Left ventricle myocardium superior (tissue), 1 donor: ENCODE measurements at places on chromosomes 5 and 9.

DNA sequence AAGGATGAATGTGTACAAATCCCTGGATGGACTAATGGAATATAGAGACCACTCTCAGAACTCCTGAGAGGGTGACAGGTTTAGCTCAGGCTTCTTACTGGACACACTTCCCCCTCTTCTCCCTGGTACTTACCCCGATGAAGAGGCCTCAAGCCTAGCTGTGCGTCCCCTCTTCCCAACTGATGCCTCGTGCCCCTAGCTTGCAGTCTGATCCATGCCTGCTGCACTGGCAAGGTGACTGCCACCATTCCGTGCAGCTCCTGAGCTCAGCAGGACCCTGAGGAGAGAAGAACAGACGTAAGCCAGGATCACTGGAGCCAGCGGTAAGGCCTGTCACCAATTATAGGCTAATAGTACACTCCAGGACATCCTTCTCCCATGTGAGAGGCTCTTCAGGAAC lies 5.5 kb upstream of the STOML2 start:
- no peak for DNase-seq

GRCh38 chr5:6397536-6398269 lies 19.4 kb upstream of the MED10 start:
- DNase-seq, result no peak

DNA sequence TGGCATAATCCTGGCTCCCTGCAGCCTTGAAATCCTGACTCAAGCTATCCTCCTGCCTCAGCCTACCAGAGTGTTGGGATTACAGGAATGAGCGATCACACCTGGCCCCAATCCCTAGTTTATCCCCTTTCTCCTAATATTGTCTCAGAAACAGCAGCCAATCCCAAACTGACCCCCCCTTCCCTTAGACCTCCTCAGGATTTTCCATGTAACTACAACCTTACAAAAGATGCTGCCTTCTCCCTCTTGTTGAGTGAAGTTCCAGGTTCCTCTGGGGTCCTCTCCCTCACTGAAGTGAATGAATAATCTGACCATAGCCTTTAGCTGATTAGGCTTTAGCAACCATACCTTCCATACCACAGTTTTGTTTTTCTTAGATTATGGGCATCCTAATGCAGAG lies 25.9 kb upstream of the MSANTD3 start:
- DNase-seq, result no peak

DNA sequence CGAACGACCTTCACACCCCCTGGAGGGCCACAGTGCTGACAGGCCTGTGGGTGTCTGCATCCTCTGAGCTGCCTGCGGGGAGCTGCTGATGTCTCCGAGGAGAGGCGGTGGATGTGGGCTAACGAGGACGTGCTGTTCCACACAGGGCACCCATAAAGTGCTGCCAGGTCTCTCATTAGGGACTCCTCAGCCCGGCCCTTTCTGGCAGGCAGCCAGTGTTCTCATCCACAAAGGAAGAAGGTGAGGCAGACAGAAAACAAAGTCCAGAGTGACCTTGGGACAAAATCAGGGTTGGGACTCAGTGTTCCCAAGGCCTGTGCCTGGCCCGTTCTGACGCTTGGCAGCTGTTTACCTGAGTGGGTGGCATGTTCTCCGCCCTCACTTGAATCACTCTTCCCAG lies 29.3 kb downstream of the CARTPT start:
- DNase-seq, result peak; percentile 76

- no peak for DNase-seq
Observed at GRCh38 chr5:44565902-44566301, 176.7 kb upstream of the FGF10 start.

DNA sequence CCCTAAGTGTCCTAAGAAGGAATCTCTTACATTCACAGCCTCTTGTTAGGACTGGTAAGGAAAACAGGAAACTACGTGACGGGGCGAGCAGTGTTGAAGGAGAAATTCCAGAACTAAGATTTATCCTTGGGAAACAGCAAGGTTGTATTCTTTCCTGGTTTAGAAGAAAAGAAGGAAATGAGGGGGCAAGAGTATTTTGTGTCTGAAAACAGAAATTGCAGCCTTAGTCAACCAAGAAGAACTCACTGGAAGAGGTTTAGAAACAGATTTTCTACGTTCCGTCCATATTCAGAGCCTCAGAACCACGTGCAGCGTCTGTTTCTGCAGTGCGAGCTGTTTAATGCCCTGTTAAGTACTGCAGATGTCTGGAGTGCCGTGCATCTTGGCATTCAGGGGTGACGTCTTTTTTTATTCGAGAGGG lies 75.2 kb downstream of the GOLPH3 start:
- DNase-seq, result no peak

DNA sequence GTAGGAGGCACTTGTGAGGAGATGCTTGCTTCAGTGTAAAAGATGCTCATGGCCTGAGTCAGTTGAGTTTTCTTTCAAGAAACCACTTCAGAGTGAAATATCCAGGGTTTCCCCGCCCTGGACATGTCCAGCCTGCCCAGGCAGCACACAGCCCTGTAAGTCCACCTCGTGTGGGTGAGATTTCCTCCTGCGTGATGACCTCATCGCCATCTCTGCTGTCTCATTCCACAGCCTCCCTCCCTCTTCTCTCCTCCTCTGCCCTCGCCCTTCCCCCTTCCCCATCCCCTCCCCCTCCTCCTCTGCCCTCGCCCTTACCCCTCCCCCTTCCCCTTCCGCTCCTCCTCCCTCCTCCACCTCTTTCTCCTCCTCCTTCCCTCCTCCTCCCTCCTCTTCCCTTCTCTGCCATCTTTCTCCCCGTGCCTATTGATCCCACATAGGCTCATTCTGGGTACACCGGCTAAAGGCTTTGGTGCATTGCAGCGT lies 34.0 kb upstream of the NCS1 start:
- DNase-seq, result peak; percentile 47

GRCh38 chr5:174688441-174689354 lies 35.7 kb upstream of the MSX2 start:
- no peak for DNase-seq

DNA sequence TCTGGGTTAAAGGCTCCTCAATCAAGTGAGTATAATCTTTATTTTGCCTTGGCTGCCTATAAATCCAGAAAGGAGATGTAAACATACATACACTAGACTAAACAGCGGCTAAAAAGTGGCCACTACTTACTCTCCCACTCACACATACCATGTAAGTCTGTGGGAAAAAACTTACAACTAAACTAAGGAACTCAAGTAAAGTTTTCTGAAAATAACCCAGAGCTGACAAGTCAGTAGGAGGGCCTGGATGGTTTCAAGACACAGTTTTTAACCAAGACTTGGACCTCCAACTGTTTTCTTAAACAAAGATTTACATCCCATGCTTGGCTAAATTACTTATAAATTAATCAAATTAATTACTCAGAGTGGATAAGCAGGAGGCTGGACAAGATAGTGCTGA lies 64.5 kb downstream of the CEP120 start:
- no peak for DNase-seq

DNA sequence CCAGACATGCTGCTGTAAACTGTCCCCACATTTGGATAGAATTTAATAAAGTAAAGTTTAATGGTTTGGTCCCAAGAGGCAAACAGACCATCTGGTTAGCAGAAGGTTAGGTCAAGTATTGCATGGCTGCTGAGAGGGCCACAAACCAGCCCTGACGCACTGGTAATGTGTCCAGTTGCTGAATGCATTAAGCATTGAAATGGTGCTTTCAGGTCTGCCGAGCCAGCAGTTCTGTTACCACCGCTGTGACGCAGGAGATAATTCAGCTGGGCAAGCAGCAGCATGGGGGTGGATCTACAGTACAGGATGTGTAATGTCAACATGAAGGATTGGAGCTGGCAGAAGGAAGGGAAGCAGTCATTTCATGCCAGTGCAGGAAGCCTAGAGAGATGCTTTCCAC lies 16.0 kb downstream of the ZNF462 start:
- DNase-seq, result peak; percentile 75

GRCh38 chr5:33235304-33235703 lies 205.5 kb upstream of the TARS1 start:
- DNase-seq, result no peak

- DNase-seq, result no peak
Observed at GRCh38 chr5:167642181-167642580, 649.3 kb upstream of the WWC1 start.

- no peak for DNase-seq
Observed at GRCh38 chr5:74243634-74244033, 396.9 kb downstream of the ENC1 start.

- no peak for DNase-seq
Observed at GRCh38 chr9:17622141-17622540, 43.3 kb downstream of the SH3GL2 start.

- no peak for DNase-seq
Observed at GRCh38 chr9:128675382-128675781, 13.6 kb upstream of the SET start.

GRCh38 chr9:126166866-126167265 lies 159.8 kb upstream of the MVB12B start:
- no peak for DNase-seq

DNA sequence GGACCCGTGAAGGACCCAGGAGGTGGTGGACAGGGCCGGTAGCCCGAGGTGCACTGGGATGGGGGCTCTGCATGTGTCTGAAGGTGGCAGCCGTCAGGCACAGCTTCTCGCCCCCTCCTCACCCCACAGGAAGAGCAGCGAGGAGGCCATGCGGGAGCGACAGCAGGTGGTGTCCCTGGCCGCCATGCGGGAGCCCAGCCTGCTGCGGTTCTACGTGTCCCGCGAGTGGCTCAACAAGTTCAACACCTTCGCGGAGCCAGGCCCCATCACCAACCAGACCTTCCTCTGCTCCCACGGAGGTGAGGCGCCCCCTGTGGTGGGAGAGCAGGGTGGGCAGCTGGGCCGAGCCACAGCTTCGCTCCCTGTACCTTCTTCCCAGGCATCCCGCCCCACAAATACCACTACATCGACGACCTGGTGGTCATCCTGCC lies 39.9 kb downstream of the USP20 start:
- no peak for DNase-seq

GRCh38 chr9:111360881-111361280 lies 30.9 kb upstream of the OR2K2 start:
- no peak for DNase-seq

DNA sequence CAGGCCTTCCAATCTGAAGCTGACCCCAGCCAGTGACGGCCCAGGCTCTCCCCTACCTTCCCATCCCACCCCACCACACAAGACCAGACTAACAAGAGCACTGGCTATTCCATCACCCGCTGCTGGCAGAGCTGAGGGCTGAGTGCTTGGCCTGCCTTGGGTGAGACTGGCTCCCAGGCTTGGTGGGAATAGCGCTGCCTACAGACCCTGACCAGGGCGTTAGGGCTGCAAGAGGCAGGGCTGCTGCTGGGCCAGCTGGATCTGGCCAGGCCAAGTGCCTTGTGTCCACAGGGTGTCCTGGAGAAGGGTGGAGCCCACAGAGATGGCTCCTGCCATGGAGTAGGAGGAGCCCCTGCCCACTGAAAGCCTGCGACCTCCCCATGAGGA lies 31.6 kb upstream of the ANGPTL2 start:
- no peak for DNase-seq

- no peak for DNase-seq
Observed at GRCh38 chr9:36939214-36939613, 94.9 kb downstream of the PAX5 start.

- DNase-seq, result no peak
Observed at GRCh38 chr5:50655810-50656205, 10.6 kb upstream of the PARP8 start.

GRCh38 chr5:38079620-38080402 lies 178.5 kb upstream of the EGFLAM start:
- no peak for DNase-seq

- no peak for DNase-seq
Observed at GRCh38 chr9:107090218-107090617, 192.9 kb upstream of the RAD23B start.

DNA sequence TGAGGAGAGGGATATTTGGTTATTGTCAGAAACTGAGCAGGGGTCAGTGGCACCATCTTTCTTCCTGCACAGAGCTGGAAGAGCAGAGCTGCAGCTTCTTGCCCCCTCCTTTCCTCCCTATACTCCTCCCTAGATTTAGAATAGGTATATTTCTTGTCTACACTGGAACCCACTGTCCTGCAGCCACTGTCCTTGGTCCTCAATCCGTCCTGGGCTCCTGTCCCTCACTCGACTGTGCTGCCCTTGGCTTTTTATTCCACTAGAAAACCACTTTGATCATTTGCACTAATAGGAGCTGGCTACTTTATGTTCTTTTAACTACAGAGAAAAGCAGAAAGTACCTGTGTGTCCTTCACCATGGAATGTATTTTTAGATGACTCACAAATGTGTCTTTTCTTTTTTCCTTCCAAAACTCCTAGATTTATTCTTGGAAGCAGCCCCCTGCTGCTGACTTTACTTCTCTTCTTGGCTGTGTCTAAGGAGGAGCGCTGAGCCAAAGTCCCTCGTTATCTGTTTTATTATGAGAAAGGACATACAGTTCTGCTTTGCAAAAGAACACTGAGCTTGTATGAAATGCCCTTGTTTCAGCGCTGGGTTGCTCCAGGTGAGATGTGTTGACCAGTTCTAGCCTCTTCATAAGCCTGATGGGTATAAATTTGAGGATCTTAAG lies 150.9 kb downstream of the SEMA6A start:
- no peak for DNase-seq

GRCh38 chr9:127987103-127987614 lies 6.4 kb upstream of the EEIG1 start:
- peak; percentile 76 for DNase-seq

GRCh38 chr5:154368041-154368800 lies 77.6 kb upstream of the SAP30L start:
- no peak for DNase-seq

- peak; percentile 86 for DNase-seq
Observed at GRCh38 chr9:136354592-136355085, 8.9 kb downstream of the DNLZ start.

- no peak for DNase-seq
Observed at GRCh38 chr5:124317451-124317850, 429.0 kb downstream of the ZNF608 start.

- no peak for DNase-seq
Observed at GRCh38 chr5:175895686-175896102, 24.3 kb downstream of the CPLX2 start.

DNA sequence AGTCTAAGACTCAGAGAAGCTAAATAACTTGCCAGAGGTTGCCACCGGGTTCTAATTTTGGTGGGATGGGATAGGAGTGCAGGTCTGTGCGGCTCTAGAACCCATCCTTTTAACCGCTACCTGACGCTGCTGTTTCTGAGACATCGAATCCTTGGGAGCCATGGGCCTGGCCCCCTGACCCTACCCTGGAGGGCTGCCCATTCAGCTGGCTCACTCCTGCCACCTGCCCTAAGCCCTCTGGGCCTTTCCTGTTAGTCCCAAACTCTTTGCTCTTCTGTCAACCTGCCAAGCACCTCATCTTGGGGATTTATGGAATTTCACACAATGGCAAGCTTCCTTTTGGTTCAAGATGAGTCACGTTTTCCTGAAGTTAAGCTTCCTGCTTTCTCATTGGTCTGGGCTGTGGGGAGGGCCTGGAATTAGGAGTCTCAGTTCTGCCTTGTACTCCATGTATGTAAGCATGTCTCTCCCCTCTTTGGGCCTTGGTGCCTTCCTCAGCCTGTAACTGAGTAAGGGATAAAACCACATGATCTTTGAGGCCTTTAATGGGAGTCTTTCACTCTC lies 26.6 kb downstream of the ENHO start:
- no peak for DNase-seq
